ENCODE measurements at places on chromosomes 1 and 21.
A peak's percentile ranks its signal among the peaks of the same experiment; 100 is the strongest.

DNA sequence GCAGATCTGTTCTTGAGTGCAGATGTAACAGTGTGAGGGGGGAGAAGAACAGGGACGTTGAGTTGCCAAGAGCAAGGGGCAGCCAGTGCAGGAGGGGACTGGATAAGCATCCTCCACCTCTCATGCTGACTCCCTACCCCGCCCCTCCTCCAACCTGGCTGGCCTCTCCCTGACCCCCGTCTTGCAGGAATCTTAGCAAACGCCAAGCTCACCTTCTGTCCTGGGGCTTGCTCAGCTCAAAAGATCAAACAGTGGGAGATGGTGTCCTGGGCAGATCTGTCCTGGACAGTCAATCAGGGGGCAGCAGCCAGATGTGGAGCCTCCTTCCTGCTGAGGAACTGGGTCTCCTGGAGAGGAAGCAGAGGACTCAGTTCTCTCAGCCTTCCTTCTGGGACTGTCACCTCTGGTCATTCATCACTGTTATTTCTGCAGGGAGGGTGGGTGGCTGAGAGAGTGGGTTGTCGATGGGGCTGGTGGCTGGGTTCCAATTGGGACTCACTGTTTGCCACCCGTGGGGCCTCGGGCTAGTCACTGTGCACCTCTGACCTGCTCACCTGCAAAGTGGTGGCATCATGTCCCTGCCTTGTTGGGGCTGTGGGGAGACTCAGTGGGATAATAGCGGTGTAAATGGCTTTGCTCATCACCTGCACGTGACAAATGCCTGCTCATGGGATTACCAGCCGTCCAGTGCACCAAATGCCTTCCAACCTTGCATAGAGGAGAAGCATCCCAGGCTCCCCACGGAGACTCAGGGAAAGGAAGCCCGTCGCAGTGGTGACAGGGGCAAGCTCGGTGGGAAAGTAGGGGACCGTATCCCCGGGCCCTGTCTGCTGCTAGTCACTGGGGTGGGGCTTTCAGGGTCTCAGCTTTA is 154.4 kb downstream of the PTPRU start:
- no peak for DNase-seq

- no peak for DNase-seq
Observed at GRCh38 chr1:32539584-32540571, 651 bp downstream of the ZBTB8A start.

DNA sequence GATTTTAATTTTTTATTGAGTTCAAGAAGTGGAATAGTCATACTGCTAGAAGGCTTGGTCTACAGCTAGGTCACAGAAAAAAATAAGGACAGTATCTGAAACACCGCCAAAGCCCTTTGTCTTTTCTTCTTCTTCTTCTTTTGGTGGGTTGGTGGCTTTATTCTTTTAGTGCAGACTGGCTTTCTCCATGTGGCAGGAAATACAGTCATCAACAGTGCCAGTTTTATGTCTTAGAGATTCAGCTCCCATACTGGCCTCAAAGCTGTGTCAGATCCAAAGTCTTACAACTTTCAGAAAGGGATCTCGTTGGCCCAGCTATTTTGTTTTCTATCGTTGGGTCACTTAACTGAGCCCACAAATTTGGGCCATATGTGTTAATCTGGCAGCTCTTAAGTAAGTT is 58.2 kb downstream of the FNBP1L start:
- DNase-seq = no peak

GRCh38 chr1:168498159-168498631 is 45.6 kb downstream of the XCL2 start:
- no peak for DNase-seq

- no peak for DNase-seq
Observed at GRCh38 chr1:246114369-246114768, 392.7 kb downstream of the SMYD3 start.

DNA sequence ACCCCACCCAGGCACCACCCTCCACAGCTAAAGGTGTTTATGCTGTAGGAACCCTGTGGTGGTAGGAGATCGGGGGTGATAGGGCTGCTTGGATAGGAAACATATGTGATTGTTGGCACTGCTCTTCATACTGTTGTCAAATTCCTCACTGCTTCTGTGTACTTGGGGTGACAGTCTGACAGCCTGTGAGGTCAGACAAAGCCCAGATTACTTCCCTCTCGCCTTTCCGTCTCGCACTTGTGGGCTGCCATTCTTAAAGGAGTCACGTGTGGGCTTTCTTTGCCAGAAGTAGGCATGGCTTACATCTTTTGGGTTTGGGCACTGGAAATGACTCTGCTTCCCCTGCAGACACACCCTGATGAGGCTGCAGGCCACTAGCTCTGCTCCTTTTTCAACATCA is 363.8 kb downstream of the DISC1 start:
- DNase-seq = no peak

GRCh38 chr1:167500283-167500860 is 18.0 kb downstream of the CD247 start:
- DNase-seq = no peak

DNA sequence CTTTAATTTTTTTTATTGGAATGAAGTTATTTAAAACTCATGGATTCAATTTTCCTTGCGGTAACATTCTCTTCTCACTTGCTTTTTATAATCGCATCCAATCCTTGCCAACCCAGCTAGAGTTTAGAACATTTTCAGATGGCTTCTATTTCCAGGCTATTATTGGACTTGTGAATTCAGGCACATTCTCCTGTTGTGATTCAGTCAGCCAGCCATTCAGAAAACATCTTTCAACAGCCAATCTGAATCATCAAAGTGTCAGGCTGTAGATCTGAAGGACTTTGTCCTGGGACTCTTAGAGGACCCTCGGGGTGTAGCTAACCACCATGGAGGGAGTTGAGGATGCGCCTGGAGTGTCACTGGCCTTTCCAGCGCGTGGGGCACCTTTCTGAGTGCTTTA is 92.4 kb downstream of the PRDM2 start:
- DNase-seq = no peak

DNA sequence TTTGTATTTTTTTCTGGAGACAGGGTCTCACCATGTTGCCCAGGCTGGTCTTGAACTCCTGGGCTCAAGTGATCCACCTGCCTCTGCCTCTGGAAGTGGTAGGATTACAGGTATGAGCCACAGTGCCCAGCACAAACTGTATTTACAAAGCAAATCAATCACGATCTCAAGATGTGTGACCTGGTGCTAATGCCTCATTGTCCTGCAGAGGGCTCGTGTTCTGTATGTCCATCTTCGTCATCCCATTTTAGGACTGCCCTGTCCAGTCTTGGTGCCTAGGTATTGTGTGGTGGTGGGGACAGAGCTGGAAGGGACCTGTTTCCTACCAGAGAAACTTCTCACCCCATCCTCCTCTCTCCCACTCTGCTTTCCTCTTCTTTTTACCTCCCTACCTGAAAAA is 20.2 kb downstream of the PROK1 start:
- no peak for DNase-seq

DNA sequence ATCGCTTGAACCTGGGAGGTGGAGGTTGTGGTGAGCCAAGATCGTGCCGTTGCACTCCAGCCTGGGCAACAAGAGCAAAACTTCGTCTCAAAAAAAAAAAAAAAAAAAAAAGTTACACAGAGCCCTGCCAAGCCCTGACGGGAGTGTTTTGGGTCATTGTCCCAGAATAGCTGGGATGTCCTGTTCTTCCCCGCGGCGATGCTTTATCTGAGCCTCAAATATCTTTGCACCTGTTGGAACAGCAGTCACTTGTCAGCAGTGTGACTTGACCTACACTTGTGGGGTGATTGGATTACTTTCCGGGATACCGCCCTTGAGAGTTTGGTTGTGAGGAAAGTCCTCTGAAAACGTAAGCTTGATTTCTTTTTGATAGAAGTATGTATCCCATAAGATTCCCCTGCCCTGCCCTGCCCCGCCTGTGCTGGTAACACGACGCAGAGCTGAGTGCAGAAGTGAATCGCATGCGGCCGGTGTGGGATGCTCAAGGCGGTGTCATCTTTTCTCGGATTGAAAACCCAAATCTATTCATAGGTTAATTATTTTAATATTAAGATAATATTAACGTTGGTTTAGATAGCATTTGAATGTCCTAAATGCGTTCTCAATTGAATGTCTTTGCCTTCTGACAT is 50.9 kb downstream of the PCNT start:
- DNase-seq = no peak

GRCh38 chr1:1922956-1923833 is 4.1 kb upstream of the TMEM52 start:
- no peak for DNase-seq

GRCh38 chr1:175192111-175192629 is 406 bp downstream of the KIAA0040 start:
- peak; percentile 39 for DNase-seq

- no peak for DNase-seq
Observed at GRCh38 chr1:78007677-78008341, 3.1 kb downstream of the DNAJB4 start.

GRCh38 chr1:5753549-5754421 is 238.4 kb downstream of the NPHP4 start:
- no peak for DNase-seq

DNA sequence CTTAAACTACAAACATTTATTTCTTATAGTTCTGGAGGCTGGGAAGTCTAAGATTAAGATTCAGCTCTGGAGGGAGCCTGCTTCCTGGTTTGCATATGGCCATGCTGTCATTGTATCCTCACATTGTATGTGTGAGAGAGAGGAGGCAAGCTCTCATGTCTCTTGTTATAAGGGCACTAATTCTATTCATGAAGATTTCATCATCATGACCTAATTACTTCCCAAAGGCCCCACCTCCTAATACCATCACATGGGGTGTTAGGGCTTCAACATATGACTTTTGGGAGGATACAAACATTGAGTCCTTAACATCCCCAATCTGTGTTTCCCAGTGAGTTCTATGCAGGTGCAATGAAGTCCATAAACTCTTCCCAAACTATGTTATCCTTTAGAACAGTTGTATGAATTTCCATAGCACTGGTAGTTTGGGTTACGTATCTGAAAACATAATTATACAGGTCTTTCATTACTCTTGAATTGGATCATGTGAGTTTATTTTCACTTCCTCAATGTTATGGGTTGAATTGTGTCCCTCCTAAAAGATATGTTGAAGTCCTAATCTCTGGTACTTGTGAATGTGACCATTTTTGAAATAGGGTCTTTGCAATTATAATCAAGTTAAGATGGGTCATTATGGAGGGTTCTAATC is 124.2 kb downstream of the RUNX1 start:
- no peak for DNase-seq

GRCh38 chr1:147624529-147624928 is 45.8 kb downstream of the ACP6 start:
- DNase-seq = no peak

- DNase-seq = no peak
Observed at GRCh38 chr1:2405588-2406295, 6.6 kb downstream of the PEX10 start.

DNA sequence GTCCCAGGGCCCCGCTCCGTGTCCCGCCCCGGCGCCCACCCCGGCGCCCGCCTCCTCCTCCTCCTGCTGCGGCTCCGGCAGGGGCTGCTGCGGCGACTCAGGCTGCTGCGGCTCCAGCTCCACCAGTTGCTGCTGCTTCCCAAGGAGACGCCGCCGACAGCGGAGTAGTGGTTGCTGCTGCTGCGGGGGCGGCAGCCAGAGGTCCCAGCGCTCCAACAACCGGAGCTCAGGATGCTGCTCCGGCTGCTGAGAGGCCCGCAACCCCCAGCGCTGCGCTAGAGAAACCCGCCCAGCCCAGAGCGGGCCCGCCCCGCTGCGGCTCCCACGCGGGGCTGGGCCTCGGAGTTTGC is 1.1 kb downstream of the CRCT1 start:
- no peak for DNase-seq

- DNase-seq = no peak
Observed at GRCh38 chr1:10835822-10836421, 39.5 kb upstream of the CASZ1 start.

DNA sequence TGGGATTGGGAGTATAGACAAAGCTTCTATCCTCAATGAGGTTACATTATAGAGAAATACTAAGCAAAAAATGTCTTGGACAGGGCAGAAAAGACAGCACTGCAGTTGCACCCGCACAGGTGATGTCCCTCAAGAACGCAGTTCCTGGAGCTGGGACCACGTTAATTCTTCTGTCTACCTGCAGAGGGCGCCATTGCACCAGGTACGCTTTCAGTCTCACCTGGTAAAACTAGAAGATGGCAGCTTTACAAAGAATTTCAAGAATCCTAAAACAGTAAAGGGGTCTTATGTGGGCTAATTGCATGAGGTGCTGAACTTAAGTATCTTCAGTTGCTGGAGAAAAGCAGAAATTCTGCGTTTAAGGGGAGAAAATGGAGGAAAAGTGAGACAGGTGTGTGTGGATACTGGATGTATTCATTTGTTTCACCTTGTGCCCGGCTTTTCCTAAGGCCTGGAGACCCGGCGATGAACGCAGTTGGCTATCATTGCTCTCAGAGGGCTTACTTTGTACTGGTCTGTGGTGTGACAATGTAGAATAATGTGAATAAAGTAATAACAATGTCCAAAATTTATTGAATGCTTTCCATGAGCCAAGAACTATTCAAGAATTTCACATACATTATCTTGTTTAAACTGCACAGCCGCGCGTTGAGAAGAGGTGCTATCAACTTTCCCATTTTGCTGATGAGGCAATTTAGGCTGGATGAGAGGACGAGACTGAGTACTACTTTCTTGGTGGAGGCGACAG is 276.3 kb upstream of the GREM2 start:
- peak; percentile 28 for DNase-seq

DNA sequence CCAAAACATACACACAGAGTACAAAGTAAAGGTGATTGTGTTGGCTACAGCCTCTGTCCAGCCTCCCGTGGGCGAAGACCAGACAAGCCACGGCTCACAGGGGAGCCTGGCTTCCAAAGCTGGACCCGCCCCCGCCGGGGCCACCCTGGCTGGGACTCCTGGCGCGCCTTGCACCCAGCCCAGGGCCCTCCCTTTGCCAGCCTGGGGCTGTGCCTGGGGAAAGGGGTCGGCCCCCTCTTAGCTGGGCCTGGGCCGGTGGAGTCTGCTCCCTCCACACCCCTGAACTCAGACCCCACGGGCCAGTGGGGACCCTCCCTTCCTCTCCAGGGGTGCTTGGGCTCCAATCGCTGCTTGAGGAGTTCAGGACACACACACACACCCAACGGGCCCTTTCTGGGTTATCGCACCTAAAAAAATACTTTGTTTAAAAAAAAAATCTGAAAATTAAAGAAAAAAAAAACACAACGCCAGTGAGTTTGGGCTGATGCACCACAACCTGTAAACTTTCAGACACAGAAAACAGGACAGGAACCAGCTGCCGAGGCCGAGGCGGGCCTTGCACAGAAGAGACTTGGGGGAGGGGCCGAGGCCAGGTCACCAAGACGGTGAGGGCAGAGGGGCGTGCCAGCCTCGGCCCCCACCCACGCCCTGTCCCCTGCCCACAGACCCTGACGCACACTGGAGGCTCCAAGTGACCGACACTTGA is 56.3 kb downstream of the KCNAB2 start:
- no peak for DNase-seq

GRCh38 chr1:85289848-85290335 is 13.5 kb upstream of the BCL10 start:
- no peak for DNase-seq

GRCh38 chr1:208108646-208109330 is 135.4 kb downstream of the PLXNA2 start:
- no peak for DNase-seq
